AG10803 (cell line): ENCODE measurements at places on chromosomes 12 and 14.

DNA sequence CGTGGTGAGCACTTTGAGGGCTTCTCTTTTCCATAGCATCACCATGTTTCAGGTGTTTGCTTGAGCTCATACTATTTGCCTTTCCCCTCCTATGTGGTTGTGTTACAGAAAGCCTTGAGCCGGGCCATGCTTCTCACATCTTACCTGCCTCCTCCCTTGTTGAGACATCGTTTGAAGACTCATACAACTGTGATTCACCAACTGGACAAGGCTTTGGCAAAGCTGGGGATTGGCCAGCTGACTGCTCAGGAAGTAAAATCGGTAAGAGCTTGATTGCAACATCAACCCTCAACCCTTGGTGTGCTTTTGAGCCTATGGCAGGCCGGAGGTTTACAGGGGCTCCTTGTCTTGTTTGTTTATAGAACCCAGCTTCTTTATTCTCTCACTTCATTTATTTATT lies 8.1 kb downstream of the LETMD1 start:
- DNase-seq: peak; percentile 45

- DNase-seq: no peak
These were observed 55.3 kb upstream of the TMCC3 start for GRCh38 chr12:94705676-94706075.

GRCh38 chr12:44627387-44628166 lies 248.5 kb downstream of the NELL2 start:
- no peak for DNase-seq

GRCh38 chr14:31926123-31926522 lies 151.0 kb upstream of the ARHGAP5 start:
- DNase-seq: peak; percentile 35

DNA sequence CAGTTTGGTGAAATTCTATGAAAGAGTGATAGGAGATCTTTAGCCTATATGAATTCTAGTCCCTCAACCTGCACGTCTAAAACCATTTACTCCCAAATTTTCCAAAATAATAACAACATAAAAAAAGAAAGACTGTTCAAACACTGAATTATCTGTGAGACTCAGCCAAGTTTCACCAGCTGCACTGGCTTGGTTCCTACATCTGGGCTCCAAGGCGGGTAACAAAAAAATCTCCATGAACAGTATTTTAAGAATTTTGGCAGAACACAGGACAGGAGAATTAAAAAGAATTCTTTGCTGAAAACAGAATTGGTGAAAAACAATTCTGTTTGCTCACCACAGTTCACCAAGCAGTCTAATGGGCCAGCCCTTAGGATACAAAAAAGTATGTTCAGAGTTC lies 536.8 kb upstream of the ATP2B1 start:
- DNase-seq: peak; percentile 57

DNA sequence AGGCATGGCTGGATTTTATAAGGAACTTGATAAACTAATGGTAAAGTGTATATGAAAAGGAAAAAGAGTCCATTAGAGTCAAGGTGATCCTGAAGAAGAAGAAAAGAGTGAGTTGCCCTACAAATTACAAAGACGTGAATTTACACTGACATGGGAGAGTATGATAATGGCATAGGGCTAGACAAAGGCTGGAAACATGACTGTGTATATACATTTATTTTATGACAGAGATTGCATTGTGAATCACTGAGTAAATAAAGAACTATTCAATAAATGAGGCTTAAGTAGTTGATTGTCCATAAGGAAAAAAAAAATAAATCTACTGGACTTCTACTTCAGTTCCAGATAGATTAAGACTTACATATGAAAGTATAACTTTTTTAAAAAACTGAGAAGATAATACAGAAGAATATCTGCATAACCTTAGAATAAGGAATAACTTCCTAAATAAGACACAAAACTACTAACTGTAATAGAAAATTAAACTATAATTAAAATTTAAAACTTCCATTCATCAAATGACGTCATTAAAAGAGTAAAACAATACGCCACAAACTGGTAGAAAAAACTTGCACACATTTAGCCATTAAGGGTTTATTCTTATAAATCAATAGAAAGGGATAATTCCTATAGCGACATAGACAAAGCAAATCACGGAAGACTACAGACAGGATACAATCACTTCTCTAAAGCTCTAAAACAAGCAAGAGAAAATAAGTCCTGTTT lies 278.5 kb downstream of the NOVA1 start:
- DNase-seq: no peak

DNA sequence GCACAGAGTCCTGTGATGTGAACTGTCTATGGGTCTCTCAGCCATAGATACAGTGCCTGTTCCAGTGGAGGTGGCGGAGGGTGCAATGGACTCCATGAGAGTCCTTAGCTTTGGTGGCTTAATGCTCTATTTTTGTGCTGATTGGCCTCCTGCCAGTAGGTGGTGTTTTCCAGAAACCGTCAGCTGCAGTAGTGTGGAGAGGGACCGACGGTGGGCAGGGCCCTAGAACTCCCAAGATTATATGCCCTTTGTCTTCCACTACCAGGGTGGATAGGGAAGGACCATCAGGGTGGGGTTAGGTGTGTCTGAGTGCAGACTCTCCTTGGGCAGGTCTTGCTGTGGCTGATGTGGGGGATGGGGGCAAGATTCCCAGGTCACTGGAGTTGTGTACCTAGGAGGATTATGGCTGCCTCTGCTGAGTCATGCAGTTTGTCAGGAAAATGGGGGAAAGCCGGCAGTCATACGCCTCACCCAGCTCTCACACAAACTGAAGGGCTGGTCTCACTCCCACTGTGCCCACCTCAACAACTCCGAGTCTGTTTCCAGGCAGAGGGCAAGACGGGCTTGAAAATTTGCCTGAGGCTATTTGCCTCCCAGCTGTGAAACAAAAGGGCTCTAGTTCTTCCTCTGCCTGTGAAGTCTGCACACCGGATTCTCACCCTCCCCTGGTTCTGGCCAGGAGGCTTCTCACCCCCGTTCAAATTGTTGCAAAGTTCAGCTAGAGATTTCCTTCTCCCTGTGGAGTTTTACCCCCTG lies 24.9 kb upstream of the ZDHHC17 start:
- no peak for DNase-seq

DNA sequence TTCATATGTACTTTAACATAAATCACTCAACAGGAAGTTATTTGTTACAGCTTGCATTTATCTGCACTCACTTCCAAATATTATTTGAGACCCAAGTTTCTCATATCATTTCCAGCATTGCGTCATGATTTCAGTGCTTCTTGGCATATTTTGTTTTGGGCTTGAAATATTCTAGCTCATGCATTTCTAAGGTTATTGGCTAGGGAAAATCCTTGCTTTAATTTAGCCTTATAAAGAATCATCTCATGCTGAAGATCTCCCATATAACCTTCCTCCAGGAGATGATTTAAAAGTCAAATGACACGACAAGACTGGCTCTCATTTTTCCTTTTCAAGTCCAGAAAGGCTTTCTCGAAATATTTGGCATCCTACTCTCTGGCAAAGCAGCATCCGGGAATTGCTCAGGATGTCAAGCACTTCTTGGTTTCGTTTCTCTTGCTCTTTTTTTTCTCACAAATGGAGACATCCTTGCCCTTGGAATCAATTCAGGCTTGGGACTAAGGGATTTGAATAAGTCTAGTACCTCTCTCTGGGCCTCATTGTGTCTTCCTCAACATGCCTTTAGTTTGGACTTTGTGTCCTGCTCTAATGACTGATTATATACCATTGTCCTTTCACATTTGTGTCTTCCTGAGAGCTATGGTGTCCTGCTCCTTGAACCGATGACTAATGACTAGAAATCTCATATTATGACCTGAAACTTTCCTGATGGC lies 295.0 kb downstream of the RMST start:
- no peak for DNase-seq

DNA sequence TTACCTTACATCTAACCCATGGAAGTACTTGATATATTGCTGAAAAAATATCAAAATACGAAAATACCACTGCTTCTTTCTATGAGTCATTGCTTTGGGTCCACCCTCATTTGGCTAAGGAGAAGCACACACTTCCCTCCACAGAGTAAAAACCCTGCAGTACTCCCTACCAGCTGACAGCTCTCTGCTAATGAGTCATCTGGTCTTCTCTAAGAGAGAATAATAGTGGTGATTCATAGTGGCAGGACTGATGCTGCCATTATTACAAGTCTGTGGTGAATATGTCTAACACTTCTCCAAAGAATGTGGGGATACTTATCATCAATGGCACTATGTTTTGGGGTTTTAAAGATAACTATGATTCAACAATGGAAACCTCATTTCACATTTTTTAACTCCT lies 90.7 kb downstream of the PPFIA2 start:
- DNase-seq: peak; percentile 66

GRCh38 chr14:71692496-71692895 lies 239.7 kb upstream of the RGS6 start:
- peak; percentile 62 for DNase-seq

DNA sequence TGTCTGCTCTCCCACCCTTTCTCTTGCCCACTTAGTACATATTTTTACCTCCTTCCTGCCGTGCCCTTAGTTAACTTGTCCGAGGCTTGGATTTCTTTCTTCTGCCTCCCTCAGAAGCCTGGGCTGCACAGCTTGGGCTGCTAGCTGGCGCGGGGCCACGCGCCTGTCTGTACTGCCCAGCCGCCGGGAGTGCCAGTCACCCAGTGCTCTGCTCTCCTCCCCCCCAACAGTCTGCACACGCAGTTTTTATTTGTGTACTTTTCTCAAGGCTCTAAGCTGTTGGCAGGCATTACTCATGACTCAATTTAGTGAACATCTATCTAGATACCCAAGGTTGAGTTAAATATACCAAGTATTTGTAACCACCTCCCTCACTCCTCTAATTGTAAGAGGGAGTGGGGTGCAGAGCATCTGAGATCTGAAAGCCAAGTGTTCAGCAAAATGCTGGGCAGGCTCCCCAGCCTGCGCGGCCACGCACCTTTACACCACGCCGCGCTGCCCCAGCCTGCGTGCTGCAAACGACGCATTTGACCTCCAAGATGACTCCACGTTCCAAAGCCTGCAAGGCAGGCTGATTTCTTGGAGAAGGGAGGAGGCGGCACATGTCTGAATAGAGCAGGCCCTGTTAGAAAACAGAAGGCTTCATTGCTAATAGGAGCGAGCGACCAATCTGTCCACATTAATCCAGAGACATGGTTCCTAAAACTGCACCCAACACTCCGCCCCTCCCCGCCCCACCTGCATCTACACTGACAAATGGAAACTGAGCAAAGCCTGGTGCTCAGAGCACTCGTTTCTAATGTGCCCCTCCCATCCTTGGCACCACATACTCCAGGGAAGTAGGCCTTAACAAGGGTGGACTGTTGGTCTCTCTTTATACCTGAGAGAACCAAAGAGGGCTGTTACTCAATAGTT lies 18.2 kb upstream of the CACNA2D4 start:
- peak; percentile 59 for DNase-seq

DNA sequence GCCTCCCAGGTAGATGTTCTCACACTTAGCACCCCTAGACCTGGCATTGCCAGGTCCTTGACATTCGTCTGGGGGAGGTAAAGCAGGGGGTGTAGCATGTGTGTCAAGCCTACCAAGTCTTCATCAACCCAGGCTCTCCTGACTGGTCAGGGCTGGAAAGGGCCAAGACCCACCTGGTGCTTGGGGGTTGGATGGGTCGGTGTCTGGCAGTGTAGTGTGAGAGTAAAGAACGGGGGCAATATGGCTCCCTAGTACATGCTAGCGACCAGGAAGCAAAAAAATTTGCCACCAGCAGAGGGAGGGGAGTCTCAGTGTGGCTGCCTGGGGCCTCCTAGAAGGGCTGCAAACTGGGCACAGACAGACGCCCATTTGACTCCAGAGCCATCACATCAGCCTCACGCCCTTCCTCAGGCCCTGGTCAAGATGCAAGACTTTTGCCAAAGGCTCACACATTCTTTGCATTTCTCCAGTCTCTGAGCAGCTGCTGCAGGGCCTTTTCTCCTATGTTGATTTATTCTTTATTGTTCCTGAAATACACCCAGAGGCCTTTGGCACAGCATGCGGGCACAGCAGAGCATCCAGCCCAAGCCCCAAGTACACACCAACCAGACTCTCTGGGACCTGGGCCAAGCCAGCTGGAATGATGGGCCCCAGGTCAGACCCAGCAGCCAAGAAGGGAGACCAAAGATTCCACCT lies 38.3 kb upstream of the PNMA1 start:
- peak; percentile 97 for DNase-seq

GRCh38 chr14:94472842-94473241 lies 3.2 kb downstream of the SERPINA9 start:
- no peak for DNase-seq

DNA sequence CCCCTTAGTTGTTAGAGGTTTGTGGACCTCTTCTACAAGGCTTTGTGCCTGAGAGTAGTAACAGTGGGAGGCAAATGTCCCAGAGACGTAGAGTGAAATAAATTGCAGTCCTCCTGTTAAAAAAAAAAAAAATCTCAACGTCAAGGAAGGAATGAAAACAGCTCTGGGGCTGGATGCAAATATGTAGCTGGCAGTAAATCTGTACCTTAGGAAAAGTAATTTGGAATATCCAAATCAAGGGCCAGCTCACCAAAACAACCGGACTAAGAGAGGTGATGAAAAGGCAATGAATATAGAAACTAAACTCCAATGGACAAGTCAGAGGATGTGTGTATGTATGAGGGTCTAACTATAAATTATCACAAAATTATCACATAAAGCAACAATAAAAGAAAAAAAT lies 27.0 kb downstream of the SINHCAF start:
- DNase-seq: no peak

- no peak for DNase-seq
These were observed 14.6 kb downstream of the CFAP251 start for GRCh38 chr12:121932914-121933521.

DNA sequence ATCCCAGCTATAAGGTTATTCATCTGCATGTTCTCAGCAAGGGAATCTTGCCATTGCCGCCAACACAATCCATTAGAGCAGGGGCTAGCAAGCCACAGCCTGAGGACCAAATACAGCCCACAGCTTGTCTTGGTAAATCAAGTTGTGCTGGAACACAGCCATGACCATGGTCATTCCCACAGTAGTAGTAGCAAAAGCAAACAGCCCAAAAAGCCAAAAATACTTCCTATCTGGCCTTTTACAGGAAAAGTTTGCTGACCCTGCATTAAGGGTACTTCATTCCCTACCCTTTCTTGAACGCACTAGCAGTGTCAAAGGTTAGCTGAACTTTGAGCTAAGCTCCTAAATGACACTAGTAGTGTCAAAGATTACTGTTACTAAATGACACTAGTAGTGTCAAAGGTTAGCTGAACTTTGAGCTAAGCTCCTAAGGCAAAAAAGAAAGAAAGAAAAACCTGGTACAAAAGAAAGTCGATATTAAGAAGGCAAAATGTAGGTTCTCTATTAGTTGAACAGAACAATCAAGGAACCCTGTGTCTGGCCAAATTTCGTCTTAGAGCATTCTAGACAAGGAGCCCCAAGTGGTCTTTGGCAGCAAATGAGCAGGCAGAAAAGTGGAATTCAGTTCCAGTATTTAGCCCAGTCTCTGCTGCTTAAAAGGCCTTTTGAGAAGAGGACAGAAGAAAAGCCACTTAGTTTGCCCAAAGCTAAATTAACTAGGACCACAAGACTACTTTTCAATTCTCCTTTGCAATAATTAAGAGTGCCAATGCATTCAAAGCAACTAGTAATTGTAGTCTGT lies 67.7 kb downstream of the NT5DC3 start:
- DNase-seq: no peak

- no peak for DNase-seq
These were observed 7.6 kb upstream of the ABHD12B start for GRCh38 chr14:50864237-50864636.

GRCh38 chr14:79483477-79484388 lies 727.6 kb downstream of the DIO2 start:
- DNase-seq: peak; percentile 4

GRCh38 chr12:54201001-54201794 lies 12.4 kb upstream of the SMUG1 start:
- peak; percentile 79 for DNase-seq
